Sciatic nerve (tissue), 2 donors: ENCODE measurements at places on chromosomes 16 and 17. TPM values are rescaled to one million over a fixed set of nuclear protein-coding genes. Genes with fewer than 3 reads are reported as not detected.

The ENO3 gene
- 5.1 TPM for total RNA-seq

The SLFN11 gene
- 107 TPM for total RNA-seq

The C1QL1 gene
- 6.0 TPM for total RNA-seq

The OR1F1 gene
- total RNA-seq: not detected

The C17orf78 gene
- total RNA-seq: not detected

The TPSG1 gene
- total RNA-seq: 0.45 TPM

The QPRT gene
- total RNA-seq: 26.3 TPM

The CD300A gene
- 13.0 TPM for total RNA-seq

The CMC2 gene
- total RNA-seq: 39.1 TPM

The USP31 gene
- total RNA-seq: 11.8 TPM

The CFAP119 gene
- 5.5 TPM for total RNA-seq

The TRAF4 gene
- total RNA-seq: 39.2 TPM

The CCL22 gene
- 0.13 TPM for total RNA-seq

The MCRIP1 gene
- 91.5 TPM for total RNA-seq

The GALNS gene
- 41.1 TPM for total RNA-seq

The ENKD1 gene
- total RNA-seq: 19.7 TPM
